Smooth muscle cell of bladder (primary cell): ENCODE measurements at places on chromosomes 5 and 9. TPM values are rescaled to one million over a fixed set of nuclear protein-coding genes. Genes with fewer than 3 reads are reported as not detected.

PCDHB12 gene
- 0.09 and 0.43 TPM in 2 replicates for total RNA-seq

PPP3R2 gene
- total RNA-seq = not detected in 2 replicates

TAF11L2 gene
- not detected in 2 replicates for total RNA-seq

GARIN3 gene
- total RNA-seq = not detected in 2 replicates

MRPS27 gene
- total RNA-seq = 71.9 and 79.1 TPM in 2 replicates

SEMA6A gene
- total RNA-seq = 0.43 and 0.74 TPM in 2 replicates

ADRB2 gene
- total RNA-seq = under 0.01 and 0.09 TPM in 2 replicates

CCDC192 gene
- total RNA-seq = not detected in 2 replicates

PIP5KL1 gene
- total RNA-seq = 2.6 and 3.0 TPM in 2 replicates

MCC gene
- 64.7 and 91.6 TPM in 2 replicates for total RNA-seq

CDC20B gene
- under 0.01 TPM in 1 of 2 replicates, not detected in the other for total RNA-seq

PTPN3 gene
- total RNA-seq = under 0.01 and 0.57 TPM in 2 replicates

RASEF gene
- total RNA-seq = 0.14 and 0.18 TPM in 2 replicates
